ENCODE measurements at places on chromosomes 6 and 20.

GRCh38 chr6:39362487-39362865 lies 40.0 kb upstream of the KCNK16 start:
- DNase-seq: no peak

GRCh38 chr6:45924763-45925342 lies 90.8 kb downstream of the CLIC5 start:
- DNase-seq: no peak

- no peak for DNase-seq
Observed at GRCh38 chr6:139879823-139880356, 505.4 kb upstream of the CITED2 start.

GRCh38 chr6:35139924-35140638 lies 1.1 kb downstream of the TCP11 start:
- no peak for DNase-seq

DNA sequence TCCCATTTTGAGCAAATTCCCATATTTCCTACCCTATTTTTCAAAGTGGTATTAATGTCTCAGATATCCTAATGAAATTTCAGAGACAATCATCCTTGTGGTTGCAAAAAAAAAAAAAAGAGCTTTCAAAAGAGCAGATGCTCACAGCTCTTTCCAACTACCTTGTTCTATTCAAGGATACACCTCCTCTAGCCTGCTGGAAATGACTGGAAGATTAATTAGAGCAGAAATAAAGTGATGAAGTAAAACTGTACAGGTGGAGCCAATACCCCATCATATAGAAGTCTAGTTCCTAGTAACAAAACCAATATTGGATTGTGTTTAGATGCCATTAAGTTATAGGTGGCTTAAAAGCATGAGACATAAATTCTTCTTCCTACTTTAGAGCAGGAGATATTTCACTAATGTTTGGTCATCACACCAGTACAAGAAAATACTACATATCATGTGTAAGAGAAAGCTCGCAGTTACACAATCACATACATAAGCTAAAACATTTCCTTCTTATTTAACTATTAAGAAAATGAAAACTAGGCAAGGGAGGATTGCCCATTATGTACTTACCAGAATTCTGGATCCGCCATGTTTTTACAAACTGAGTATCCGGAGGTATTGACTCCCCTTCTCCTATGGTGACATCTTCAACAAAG lies 42.4 kb downstream of the ILRUN start:
- no peak for DNase-seq

DNA sequence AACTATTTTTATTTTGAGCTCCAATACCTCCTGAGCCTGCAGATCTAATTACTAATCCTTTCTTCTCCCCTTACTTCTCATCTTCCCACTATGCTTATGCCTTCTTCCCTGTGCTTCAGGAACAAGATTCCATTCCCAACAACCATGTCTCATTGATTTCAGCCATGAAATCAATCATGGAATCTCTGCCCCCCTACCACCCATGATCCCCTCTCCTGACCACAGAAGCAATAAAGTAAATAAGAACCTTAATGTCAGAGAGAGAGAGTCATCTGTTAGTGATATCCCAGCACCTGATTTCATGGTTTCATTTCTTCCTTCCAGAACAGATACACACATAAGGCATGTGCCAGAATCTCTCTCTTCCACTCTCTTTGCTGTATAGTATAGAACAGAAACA lies 339.7 kb upstream of the KCNQ5 start:
- DNase-seq: no peak

GRCh38 chr6:137722749-137723272 lies 144.2 kb upstream of the TNFAIP3 start:
- DNase-seq: no peak

DNA sequence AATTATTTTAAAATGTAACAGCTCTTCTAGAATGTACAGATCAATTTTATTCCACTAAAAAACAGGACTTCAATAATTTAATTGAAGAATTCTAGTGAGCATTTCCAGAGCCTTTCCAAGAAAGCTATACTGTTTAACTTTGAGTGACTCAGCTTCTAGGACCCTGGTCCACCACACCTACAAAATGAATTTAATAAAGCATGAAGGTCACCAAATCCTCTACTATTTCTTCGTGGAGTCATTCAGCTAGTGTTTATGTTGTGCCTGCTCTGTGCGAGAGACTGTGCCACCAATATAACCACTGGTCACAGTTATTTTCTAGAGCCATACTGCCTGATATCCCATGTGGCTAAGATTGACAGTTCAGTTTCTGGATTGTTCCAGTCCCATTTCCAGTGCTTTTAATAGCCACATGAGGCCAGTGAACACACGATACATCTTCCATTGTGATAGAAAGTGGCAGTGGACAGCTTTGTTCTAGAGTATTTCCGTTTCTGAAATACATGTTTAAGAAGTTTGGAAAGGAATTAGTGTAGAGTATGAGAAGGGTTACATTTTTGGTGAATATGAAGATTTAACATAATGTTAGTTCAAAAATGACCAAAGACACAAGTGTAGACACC lies 160.7 kb downstream of the MTHFD1L start:
- no peak for DNase-seq

GRCh38 chr6:127483399-127484055 lies 24.3 kb upstream of the KIAA0408 start:
- peak; percentile 95 for DNase-seq

- no peak for DNase-seq
Observed at GRCh38 chr20:35616465-35617396, 1.1 kb downstream of the SPAG4 start.

- DNase-seq: no peak
Observed at GRCh38 chr20:62193079-62194025, 10.5 kb downstream of the MTG2 start.
